ENCODE measurements at places on chromosomes 5 and 9. TPM values are rescaled to one million over a fixed set of nuclear protein-coding genes. Genes with fewer than 3 reads are reported as not detected.

Gene TYRP1
- total RNA-seq: 0.83 TPM

Gene STKLD1
- total RNA-seq: 0.26 TPM

Gene NCS1
- 100 TPM for total RNA-seq

Gene NPR3
- total RNA-seq: 2.1 TPM

Gene TNFSF15
- total RNA-seq: 0.17 TPM

- no peak for DNase-seq
Observed at GRCh38 chr5:149360272-149360671, 2.4 kb downstream of the PCYOX1L start.

DNA sequence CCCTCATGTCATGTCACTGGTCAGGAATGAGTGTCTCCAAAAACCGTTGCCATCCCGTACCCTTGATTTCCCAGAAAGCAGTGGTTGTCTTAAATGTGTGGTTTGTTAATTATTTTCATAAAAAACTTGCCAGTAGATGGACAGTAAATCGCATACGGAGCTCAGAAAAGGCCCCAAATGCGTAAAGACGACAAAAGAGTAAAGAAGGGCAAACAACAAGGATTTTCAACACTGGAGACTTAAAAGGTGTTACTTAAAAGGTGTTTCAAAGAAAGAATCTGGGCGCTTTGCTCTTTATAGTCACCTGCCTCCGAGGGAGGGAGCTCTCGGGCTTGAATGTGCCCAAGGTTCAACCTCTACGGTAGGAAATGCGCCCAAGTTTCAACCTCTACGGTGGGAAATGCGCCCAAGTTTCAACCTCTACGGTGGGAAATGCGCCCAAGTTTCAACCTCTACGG, 734 bp downstream of the KIF27 start:
- no peak for DNase-seq

DNA sequence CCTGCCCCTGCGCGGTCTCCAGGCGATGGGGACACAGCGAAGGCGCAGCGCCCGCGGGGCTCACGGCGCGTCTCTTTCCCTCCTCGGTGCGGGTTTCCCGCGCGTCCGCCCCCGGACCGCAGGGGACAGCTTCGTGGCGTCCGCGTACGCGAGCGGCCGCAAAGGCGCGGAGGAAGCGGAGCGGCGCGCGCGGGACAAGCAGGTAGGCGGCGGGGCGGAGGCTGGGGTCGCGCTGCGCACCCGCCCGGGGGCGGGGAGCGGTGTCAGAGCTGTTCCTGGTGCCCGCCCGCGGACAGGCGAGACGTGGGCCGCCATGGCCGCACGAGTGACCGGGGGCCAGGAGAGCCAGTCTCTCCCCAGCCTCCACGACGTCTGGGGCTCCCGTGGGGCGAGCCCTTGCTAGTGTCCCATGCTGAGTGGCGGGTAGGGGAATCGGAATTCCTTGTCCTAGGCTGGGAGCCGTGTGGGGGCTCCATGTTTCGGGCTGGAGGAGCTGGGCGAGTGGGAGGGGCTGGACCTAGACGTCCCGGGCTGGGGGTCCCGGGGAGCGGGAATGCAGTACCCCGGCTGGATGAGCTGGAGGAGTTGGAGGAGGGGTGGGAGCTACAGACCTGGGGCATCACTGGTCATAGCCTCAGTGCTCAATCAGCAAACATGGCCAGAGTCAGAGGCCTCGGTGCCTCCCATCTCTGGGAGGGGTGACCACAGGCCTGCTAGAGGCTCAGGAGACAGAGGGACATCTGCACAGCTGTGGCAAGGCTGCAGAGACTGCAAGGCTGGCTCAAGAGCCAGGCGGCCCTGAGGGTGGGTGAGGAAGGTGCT, 968 bp downstream of the NKD2 start:
- no peak for DNase-seq

DNA sequence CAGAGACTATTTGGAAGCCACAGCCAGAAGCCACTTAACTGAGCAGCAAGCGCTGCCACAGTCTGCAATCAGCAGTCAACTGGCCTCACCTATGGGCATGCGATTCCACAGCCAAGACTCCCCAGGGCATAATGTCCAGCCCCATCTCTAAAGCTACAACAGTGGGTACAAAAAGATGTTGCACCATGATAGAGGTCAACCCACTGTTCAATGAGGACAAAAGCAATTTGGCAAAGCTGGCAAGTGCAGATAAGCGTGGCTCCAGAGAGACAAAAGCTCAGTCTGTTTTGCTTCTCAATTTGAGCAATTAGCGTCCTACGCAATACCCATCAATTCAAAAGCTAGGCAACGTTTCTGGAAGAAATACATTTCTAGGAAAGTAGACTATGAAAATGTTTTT, 3.2 kb downstream of the TAS2R1 start:
- no peak for DNase-seq

DNA sequence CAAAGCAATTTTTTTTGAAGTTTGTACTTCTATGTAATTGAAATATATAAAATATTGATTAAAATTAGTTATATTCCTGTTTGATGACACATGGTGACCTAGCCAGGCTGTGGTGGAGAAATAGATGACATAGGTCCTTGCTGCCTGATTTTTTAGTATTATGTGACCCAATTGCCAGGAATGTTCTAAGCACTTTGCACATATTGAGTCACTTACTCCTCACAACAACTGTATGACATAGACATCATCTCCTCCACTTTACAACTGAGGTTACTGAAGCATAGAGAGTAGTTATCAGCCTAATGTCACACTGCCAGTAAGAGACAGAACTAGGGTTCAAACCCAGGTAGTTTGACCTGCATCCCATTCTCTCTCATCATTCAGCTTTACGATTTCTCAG, 26.2 kb upstream of the SNX18 start:
- no peak for DNase-seq

DNA sequence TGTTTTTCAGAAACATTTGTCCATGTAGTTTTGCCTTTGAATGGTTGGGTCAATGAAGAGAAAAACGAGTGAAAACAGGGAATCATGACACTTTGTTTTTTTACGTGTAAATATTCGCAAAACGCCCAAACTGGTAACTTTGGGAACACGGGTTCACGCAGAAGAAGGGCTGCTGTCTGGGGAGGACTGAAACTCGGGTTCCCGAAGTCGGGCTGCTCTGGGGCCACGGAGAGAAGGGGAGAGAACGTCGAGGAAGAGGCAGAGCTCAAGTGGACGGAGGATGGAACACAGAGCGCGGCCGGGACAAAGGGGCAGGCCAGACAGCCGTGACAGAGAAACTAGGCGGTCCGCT, 478 bp upstream of the SETD9 start:
- DNase-seq: no peak

DNA sequence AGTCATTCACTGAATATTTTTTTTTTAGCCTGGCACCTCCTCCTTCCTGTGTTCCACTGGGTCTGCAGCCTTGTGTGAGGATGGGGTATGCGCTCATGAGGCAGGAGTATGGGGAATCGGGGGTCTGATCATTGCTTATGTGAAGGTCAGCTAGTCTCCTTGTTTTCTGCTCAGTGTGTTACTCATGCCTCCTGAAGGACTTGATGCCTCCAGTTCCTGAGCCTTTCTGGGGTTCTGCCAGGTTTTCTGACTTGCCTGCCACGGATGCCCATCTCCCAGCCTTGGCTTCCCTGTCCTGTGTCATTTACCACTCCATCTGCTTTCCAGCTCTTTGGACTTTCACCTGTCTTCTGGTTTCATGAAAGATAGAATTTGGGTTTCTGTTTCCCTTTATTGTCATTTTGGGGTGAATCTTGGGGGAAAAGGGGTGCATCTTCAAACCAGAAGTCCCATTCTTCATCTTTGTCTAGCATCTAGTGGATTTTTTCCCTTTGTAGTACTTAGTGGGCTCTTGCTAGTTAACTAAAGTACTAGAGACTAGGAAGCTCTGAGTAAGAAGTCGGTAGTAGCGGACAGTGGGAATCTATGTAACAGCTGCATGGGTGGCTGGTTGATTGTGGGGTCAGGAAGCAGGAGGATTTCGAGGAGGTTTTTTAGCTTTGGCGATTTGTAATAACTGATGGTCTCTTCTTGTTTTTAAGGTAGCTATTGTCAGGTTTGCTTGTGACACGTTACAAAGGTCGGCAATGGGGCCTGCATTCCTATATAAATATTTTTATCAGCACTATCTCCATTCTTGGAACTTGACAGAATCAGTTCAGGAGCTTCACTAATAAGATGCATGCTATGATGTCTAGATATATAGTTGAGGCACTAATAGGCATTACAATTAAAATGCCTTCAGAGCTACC, 8.2 kb downstream of the OTULIN start:
- no peak for DNase-seq

GRCh38 chr5:39197556-39197955, 21.8 kb downstream of the FYB1 start:
- peak; percentile 88 for DNase-seq
